ENCODE measurements at places on chromosomes 7 and 10.

DNA sequence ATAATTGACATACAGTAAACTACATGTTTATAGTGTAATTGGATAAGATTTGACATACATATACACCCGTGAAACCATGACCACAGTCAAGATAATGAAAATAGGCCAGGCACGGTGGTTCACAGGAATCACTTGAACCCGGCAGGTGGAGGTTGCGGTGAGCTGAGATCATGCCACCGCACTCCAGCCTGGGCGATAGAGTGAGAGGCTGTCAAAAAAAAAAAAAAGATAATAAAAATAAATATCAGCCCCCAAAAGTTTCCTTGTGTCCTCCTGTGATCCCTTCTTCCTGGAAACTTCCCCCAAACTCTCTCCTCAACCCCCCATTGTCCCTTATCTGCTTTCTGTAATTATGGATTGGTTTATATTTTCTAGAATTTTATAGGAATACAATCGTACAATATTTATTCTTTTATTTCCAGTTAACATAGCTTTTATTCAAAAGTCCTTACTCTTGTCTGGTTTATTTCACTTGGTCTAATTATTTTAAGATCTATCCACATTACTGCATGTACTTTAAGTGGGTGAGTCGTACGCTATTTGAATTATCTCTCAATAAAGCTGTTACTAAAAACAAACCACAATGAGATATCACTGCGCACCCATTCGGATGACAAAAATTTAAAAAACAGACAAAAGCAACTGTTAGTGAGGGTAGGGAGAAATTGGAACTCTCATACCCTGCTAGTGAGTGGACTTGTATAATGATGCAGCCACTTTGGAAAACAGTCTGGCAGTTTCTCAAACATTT is 30.1 kb upstream of the TNPO3 start:
- DNase-seq = no peak

GRCh38 chr7:129072479-129073011 is 17.6 kb upstream of the TNPO3 start:
- no peak for DNase-seq

DNA sequence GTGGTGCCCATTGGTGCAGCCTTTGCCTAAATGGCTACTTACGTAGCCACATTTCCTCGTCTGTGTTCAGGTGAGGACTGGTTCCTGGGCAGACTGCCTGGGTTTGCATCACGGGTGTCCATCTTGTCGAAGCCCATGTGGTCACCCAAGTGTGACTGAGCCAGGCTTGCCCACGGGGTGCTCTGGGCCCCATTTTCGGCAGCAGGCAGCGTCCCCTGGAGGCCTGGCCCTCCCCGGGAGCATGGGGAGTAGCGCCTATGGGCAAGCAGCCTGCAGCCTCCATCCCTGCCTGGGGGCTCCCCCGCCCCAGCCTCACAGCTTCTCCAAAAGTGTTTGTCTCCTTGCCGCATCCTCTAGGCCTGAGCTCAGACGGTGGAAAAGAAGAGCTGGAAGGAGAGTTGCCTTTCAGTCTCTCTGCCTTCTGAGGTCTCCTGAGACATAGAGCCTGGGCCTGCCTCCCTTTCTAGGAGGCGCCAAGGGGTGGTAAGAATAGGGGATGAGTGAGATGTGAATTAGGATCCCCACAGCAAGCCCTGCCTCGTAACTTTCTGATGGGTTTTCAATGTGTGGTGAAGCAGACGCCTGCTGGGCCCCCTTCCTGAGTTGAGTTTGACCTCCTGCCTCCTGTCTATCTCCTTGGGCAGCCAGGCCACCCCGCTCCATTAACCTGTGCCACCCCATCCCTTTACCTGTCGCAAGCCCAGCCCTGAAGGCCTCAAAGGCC is 42.7 kb downstream of the HTRA1 start:
- no peak for DNase-seq

DNA sequence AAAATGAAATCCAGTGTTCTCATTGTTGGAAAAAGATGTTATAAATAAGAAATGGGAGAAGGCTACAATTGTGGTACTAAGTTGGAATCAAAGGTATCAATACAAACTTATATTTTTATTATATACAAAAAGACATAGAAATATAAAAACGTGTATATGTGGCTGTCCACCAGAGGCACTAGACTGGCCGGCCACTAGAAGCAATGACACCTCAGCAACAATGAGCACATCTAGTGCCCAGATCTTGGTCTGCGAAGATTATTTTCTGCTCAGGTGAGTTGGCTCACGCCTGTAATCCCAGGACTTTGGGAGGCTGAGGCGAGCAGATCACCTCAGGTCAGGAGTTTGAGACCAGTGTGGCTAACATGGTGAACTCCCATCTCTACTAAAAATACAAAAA is 21.6 kb downstream of the IDE start:
- DNase-seq = no peak

DNA sequence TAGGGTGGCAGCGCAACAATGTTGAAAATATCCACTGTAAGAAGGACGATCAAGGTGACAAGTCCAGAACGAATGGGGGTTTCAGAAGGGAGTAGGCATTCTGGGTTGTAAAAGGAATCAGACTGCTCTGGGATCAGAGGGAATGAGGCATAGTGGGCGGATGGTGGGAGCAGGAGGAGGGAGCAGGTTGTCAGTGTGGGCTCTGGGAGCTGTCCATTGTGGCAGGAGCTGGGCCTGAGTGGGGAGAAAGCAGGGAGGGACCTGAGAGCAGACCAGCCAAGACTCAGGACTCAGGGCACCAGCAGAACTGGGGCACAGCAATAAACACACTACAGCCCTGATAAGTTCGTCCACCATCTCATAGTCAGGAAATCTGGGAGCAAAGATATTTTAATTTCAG is 292.6 kb upstream of the MKI67 start:
- no peak for DNase-seq

DNA sequence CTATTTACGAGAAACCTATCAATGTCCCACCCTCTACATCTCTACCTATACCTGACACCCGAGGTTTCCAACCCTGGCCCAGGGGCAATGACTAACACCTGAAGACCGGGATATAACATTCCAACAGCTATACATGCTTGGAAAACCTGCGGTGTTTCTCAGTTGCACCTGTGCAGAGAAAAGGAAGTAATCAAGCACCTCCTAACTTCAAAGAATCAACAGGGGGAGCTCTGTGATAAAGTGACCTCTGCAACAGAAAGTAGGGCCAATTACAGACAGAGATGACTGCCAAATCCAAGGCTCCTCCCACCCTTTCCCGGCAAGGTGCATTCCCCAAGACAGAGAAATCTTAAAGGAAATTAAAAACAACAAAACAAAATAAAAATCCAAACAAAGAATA is 41.3 kb downstream of the CCDC6 start:
- no peak for DNase-seq

DNA sequence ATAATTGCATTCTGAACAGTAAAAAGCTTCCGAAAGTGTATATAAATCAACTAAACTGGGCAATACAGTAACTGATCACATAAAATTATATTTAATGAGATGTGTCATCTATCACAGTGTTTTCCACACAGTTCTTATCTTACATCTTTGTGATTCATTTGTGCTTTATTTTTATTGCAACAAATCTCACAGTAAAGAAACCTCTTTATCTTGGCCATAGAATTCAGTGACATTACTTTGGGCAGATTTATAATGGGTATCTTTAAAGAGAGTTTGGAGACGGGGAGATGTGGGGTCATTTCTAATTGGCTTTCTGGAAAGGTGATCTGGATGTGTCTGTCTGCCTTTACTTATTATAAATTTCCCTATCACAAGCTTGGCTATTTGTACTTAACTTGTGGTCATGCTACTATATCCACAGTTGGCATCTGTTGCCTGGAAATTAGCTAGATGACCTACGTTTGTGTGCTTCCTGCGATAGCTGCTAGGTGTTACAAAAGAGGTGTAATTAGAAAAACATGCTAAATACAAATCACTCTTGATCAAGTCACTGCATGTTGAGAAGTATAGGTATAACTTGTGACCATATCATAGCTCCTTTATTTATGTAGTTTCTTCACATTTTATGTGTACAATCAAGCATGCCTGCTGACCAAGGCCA is 123.8 kb downstream of the ARID5B start:
- no peak for DNase-seq

Measured in NCI-H1436 treated with DMSO at 0.1 percent for 48 hours (cell line).